ENCODE measurements at places on chromosomes 2 and 18. TPM values are rescaled to one million over a fixed set of nuclear protein-coding genes. Genes with fewer than 3 reads are reported as not detected.

DNA sequence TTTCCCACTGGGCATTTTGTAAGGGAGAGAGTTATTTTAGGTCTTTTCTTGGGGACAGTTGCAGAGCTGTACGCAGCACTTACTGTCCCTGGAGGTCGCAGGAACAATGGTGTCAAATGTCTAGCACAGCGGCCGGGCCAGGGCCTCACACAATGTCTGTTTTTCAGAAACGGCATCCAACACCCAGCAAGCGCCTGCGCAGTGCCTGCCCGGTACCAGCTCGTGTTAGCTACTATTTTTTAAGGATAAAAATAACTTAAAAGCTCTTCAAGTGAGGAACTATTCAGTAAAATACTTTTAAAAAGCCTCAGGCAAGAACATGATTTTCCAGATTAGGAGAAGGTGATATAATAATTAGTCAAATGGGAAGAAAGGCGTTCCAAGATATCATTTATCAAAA is 90.0 kb downstream of the MBP start:
- no peak for DNase-seq

DNA sequence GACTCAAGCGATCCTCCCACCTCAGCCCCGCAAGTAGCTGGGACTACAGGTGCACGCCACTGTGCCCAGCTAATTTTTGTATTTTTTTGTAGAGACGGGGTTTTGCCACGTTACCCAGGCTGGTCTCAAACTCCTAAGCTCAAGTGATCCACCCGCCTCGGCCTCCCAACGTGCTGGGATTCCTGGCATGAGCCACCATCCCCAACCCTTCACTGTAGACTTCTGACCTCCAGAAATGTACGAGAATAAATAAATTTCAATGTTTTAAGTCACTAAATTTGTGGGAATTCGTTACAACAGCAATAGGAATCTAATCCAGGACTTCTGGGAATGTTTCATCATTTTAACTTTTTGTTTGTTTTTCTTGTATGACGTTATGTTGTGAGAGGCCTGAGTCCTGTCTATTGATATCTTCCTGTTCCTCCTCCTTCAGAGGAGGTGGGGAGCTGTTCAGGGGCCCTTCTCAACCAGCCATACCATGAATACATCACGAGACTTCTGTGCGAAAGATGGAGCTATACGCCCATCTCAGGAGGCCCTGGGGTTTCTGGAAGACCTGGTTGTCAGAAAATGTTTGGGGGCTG is 40.0 kb downstream of the TEX44 start:
- no peak for DNase-seq

GRCh38 chr2:205543937-205544702 is 138.2 kb upstream of the NRP2 start:
- no peak for DNase-seq

DNA sequence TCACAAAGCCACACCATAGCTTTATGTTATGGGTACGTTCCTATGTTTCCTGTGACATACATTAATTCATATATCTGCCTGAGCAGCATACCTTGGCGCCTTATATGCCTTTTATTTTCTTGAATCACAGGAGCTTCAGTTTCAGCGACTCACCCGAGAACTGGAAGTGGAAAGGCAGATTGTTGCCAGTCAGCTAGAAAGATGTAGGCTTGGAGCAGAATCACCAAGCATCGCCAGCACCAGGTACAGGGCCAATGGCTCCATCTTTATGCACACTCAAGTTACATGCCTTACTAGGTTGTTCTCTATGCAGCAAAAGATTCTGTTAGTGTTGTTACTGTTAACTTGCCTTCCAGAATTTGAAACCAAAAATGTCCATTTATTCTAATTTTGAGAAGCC is 120.4 kb downstream of the PKP4 start:
- no peak for DNase-seq

- DNase-seq = no peak
These were observed 523.4 kb upstream of the FANCL start for GRCh38 chr2:58764338-58765104.

GRCh38 chr2:39542523-39542922 is 105.4 kb upstream of the MAP4K3 start:
- DNase-seq = peak; percentile 26

GRCh38 chr2:145674705-145675104 is 1154.8 kb upstream of the ZEB2 start:
- DNase-seq = no peak

- DNase-seq = no peak
These were observed 52.5 kb upstream of the FAM136A start for GRCh38 chr2:70354264-70354949.

- DNase-seq = no peak
These were observed 27.7 kb upstream of the TRAPPC8 start for GRCh38 chr18:31970617-31971016.

DNA sequence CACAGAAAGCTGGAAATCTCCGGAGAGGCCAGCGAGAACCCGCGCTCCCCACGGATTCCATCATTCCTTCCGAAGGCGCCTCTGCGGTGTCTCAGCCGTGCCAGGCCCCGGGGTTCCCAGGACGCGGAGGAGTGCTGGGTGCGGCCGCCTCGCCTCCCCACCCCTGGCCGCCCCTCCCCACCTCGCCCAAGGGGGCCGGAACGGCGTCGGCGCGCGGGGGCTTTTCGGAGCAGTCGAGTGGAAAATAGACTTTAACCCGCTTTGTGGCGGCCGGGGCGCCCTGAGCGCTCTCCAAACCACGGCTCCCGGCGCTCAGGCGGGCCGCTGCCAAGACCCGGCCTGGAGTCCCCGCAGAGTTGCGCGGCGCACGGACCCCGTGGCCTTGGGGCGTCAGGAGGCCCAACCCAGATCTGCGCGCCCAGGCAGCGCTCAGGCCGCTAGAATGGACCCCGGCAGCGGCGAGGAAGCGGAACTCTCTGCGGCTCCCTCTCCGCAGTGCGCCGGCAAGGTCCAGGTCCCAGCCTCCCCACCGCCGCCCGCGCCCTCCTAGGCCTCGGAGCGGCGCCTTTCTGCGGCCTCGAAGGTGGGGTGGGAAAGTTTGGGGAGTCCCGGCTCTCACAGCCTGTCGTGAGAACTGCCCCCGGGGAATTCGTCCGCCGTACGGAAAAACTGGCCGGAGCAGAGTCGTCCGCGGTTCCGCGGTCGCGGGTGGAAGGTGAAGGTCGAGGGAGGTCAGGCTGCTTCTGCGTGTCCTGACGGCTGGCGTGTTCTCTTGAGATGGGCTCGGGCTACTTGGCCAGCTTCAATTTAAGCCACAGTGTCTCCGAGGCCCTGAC is 1.2 kb upstream of the EMX1 start:
- peak; percentile 60 for DNase-seq

DNA sequence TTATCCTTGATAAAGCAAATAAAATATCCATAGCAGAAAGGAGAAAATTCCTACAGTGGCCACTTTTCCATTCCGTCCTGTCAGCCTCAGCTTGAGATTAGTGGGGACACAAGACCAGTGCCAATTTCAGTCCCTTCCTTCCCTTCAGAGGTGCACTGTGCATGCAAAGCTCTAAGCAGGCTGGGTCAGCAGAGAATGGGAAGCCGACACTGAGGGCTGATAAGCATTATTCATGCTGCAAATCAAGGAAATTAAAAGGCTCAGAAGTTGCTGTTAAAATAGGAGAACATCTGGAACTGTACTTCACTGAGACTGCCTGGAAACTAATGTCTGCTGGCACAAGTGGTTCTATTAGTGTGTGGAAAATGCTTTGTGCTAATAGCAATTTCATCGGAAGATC is 534.3 kb downstream of the ADCYAP1 start:
- DNase-seq = no peak

DNA sequence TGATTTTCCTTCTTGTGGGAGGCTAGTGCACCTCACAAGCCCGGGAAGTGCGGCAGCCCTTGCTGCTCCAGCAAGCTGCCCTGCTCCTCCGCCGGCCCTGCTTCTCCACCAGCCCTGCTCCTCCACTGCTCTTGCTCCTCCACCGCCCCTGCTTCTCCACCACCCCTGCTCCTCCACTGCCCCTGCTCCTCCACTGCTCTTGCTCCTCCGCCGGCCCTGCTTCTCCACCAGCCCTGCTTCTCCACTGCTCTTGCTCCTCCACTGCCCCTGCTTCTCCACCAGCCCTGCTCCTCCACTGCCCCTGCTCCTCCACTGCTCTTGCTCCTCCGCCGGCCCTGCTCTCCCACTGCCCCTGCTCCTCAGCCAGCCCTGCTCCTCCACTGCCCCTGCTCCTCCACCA is 95.6 kb downstream of the NDUFA10 start:
- DNase-seq = no peak

DNA sequence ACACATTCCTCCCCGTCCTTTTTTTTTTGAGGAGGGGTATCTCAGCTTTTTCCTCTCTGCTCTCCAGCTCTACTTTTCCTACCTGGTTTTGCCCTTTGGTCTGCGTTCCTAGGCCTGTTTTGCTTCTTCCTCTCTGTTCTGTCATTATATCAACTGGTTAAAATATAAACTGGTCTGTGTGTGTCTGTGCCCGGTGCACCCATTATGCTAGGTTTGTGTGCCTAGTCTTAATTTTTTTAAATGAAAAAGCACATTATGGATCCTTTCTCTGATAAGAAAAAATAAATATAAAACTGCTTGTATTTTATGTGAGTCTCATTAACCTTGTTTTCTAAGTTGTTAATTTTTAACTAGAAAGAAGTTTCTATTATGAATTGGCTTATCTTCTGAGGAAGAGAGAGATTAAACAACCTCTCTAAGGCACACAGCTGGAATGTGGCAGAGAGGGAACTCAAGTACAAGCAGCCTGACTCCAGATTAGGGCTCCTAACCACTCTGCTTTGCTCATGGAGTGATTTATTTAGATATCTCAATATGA is 17.4 kb downstream of the SLC38A11 start:
- no peak for DNase-seq

DNA sequence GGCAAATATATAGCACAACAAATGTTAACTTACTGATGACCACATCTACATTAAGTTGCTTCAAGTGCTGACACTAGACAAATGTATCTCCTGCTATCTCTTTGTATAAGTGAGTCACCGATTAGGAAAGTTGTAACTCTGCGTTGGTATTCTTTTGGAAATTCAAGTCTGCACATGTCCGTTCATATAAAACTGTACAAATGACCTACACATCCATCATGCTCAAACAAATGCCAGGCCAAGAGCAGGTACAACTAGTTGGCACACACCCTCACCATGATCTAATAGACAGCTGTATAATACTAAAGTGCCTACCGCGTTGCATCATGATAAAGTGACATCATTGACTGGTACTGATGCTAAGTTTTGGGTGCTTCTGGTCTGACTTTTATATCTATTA is 141.1 kb downstream of the RBMS1 start:
- DNase-seq = no peak

CRYGC gene
- not detected for polyA plus RNA-seq

SCN3A gene
- polyA plus RNA-seq = 0.60 TPM

REG1B gene
- not detected for polyA plus RNA-seq

EML6 gene
- polyA plus RNA-seq = 20.4 TPM
